ENCODE measurements at places on chromosomes 1 and 21.
A peak's percentile ranks its signal among the peaks of the same experiment; 100 is the strongest.

GRCh38 chr21:27700974-27701614 lies 734.2 kb upstream of the ADAMTS5 start:
- DNase-seq, result peak; percentile 70

DNA sequence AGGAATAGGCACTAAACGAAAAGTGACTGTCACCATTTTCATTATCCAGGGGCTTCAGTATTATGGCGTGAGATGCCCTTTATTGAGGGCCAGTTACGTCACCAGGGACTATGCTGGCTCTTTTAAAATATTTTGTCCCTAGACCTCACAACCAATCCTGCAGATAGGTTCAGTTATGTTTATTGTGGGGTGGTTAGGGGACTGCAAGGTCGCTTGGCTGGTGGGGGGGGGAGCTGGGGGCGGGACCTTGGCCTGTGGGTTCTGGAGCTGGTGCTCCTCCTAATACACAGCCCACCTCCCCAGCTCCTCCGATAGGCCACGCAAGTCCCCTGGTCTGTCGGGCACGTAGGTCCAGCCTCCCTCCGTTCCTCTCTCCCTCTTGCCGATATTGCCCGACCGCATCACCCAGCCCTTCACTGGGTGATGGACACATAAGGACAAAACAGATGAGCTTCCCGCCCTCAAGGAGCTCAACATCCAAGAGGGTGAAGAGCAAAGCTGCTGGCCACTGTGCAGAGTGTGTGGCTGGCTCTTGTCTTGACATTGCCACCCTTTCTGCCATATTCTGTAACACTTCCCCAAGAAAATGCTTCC lies 271.8 kb downstream of the MATN1 start:
- peak; percentile 11 for DNase-seq

DNA sequence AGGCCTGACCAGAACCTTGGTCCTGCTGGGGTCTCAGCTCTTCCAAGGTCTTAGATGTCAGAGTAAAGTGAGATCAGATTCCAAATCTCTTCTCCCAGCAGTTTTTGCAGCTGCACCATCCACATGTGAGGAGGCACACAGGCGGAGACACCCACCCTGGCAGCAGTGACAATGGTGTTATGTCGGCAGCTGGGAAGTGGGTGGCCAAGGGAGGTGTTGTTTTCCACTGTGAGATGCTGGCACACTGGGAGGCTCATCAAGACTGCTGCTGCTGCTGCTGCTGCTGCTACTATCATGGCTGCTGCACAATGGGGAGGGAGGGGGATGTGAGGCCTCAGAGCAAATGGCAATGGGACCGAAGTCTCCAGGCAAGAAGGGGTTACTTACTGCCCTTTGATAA lies 23.6 kb downstream of the CAMK2N1 start:
- no peak for DNase-seq

- no peak for DNase-seq
Measured at GRCh38 chr1:182656842-182657397, 27.5 kb downstream of the RGS8 start.

- DNase-seq, result peak; percentile 71
Measured at GRCh38 chr1:233113009-233113879, 162.8 kb downstream of the NTPCR start.

GRCh38 chr1:18110968-18111367 lies 3.4 kb downstream of the IGSF21 start:
- no peak for DNase-seq

- DNase-seq, result peak; percentile 23
Measured at GRCh38 chr1:219837274-219837993, 90.9 kb downstream of the SLC30A10 start.

- DNase-seq, result no peak
Measured at GRCh38 chr1:88731475-88732269, 47.6 kb downstream of the PKN2 start.

GRCh38 chr1:180603850-180604226 lies 28.0 kb upstream of the XPR1 start:
- no peak for DNase-seq

DNA sequence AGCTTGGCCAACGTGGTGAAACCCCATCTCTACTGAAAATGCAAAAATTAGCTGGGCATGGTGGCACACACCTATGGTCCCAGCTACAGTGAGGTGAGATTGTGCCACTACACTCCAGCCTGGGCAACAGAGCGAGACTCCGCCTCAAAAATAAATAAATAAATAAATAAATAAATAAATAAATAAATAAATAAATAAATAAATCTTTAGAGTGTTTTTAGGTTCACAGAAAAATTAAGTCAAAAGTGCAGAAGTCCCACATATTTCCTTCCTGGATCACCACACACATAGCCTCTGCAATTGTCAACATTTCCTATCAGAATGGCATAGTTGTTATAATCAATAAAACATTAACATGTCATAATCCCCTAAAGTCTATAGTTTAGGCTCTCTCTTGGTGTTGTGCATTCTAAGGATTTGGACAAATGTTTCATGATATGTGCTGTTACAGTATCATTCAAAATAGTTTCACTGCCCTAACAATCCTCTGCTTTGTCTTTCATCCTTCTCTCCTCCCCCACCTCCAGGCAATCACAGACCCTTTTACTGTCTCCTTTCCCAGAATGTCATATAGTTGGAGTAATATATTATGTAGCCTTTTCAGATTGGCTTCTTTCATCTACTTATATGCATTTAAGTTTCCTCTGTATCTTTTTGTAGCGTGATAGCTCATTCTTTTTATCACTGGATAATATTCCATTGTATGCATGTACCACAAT lies 58.3 kb downstream of the LAMC1 start:
- DNase-seq, result no peak

GRCh38 chr1:204002614-204003013 lies 70.3 kb upstream of the SOX13 start:
- no peak for DNase-seq

- no peak for DNase-seq
Measured at GRCh38 chr1:23555270-23555985, 3.9 kb downstream of the ID3 start.

DNA sequence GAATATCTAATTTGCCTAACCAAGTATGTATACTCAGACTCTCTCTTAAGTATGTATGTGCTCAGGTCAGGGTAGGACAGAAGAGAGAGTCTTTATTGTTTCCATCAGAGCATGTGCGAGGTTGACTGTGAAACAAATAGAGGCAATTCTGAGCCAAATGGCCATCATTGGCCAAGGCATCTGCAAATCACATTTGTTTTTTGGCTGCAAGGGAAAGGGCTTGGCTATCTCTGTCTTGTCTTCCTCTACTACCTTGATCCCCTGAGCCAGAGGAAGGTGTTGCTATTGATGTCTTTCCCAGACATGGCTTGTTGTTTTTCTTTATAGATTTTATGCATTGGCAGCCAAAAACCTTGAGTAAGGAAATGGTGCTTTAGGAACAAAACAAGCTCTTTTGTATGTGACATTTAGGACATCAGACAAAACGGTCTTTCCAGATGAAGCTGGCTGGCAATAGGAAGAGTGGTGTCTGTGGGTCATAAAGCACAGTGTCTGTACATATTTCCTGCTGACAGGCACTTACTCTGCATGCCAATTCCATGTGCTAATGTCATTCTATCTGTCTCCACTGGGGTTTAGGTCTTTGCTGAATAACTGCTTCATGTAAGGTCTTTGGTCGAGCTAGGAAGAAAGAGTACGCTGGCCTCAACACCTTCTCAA lies 163.3 kb downstream of the BRINP2 start:
- DNase-seq, result no peak

- no peak for DNase-seq
Measured at GRCh38 chr1:102466487-102466886, 469.8 kb upstream of the OLFM3 start.

DNA sequence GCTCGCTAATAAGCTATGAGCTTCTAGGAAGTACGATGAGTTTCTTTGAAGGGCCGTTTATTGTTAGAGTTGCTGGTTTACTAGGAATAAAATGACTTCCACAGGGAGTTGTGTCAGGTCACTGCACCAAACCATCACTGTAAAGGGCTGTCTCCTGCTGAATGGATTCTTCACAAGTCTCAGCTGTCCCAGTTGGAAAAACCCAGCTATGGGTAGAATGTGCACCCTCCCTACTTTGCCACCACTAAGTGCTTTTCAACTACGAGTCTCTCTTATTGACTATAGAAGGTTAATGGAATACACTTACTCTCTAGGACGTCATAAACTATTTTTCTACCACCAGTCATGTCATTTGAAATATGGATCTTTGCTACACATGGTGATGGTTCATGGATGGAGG lies 94.8 kb upstream of the BMP8A start:
- no peak for DNase-seq

DNA sequence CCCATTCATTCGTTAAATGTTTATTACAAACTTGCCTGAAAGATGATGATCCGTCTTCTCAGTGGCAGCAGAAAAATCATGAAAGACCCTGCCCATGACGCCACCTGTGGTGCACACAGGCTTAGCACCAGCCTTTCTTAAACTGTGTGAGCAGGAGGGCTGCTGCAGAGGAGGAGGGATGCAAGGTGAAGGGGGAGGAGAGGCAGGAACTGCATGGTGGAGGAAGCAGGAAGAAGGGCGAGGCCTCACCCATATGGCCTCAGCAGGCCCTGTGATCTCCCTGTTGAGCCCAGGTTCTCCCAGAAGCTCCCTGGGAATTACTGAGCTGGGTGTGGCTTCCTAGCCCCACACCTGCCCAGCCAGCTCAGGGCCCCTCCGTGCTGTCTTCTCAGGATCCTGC lies 25.0 kb upstream of the RD3 start:
- DNase-seq, result peak; percentile 34

DNA sequence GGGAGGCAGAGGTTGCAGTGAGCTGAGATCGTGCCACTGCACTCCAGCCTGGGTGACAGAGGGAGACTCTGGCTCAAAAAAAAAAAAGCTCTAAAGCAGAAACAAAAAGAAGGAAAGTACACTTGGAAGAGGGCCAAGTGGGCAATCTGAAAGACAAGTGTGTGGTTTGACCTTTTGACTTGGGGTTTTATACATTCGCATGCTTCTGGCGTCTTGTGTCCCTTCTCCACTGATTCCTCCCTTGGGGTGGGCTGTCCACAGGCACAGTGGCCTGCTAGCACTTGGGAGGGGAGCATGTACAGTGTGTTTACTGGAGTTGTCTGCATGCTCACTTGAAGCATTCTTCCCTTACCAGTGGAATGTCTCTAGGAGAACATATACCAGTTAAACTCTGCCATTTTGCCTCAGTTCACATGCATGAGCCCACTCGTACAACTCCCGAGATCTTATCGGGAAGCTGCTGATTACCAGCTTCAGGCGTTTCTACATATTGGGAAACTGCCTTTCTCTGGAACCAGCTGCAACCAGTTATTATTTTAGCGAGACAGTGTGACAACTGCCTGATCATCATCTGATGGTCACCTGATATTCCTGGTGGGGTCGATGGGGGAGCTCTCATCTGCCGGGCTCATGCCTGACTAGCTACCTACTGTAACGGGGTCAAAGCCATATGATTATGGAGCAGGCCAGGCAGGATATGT lies 113.5 kb upstream of the ZNF678 start:
- no peak for DNase-seq

GRCh38 chr1:5296095-5296494 lies 641.7 kb downstream of the AJAP1 start:
- no peak for DNase-seq

DNA sequence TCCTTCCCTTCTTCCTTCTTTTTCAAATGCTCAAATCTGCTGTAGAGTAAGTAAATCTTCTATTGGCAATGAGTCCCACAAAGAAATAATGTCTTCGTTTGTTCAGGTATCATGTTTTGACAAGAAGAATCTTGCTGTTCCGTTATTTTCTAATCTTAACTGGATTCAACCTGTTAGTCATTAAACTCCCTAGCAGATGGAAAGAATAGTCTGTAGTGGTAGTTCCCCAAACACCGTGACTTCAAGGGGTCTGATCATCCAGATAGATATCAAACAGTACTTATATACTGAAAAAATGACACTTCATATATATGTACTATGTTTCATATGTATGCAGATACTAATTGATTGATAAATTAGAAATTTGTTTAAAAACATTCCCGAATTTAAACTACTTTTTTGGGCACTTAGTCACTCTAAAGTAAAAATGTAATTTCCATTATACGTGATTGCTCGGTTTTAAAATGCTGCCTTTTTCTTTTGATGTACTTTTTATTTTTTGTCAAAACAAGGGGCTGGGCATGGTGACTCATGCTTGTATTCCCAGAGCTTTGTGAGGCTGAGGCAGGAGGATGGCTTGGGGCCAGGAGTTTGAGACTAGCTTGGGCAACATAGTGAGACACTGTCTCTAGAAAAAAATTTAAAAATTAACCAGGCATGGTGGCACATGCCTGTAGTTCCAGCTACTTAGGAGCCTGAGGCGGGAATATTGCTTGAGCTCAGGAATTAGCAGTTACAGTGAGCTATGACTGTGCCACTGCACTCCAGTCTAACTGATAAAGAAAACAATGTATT lies 335.7 kb upstream of the SNX7 start:
- no peak for DNase-seq

- no peak for DNase-seq
Measured at GRCh38 chr1:246214708-246215509, 292.2 kb downstream of the SMYD3 start.

DNA sequence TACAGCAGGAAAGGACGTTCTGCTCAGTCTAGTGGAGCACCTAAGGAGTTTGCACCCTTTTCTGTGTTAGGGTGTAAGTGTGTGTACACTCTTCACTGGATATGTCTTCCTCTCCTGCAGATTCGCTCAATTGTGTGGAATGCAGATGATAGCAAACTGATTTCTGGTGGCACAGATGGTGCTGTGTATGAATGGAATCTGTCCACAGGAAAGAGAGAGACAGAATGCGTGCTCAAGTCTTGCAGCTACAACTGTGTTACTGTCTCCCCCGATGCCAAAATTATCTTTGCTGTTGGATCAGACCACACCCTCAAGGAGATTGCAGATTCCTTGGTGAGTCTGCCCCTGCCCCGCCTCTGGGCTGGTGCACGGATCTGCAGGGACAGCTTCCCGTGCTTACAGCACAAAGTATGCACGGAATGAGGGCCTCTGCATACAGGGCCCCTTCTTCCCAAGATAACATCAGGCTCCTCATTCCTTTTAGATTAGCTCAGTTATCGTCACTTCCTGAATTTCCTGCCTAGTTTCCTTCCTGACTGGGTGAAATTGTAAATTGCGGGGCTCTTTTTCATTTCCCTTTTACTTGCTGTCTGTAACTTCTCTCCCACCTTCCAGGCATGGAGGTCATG lies 34.6 kb downstream of the CFAP57 start:
- no peak for DNase-seq

DNA sequence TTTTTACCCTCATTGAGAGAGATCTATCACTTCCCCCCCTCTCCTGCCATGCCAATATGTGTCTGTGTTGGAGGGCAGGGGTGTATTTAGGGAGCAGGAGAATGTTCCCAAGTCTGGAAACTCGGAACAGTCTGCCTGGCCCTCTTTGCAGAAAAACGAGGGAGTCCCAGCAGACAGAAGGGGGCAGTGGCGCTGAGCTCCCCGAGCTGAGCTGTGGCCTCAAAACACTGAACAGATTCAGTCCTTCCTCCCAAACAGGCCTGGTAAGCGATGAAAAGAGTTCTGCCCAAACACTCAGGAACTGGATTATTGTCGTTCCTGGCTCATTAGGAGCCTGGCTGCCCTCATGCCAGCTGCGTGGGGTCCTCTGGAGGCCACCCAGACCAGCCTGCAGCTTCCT lies 981 bp downstream of the CLDN14 start:
- no peak for DNase-seq
